Activated CD4-positive, alpha-beta T cell treated with anti-CD3 and anti-CD28 coated beads, Interleukin-2, amount 10 ng/mL, durations not matched to agents 24 days and 14 days (primary cell): ENCODE measurements at places on chromosomes 2 and 18.

- no peak for DNase-seq
Observed at GRCh38 chr2:4219571-4219970, 516.2 kb downstream of the DCDC2C start.

GRCh38 chr2:30252723-30253701, 21.7 kb downstream of the LBH start:
- peak; percentile 83 for DNase-seq

GRCh38 chr18:45653090-45653489, 37.8 kb downstream of the SLC14A2 start:
- DNase-seq = no peak

- DNase-seq = no peak
Observed at GRCh38 chr2:46490521-46491141, 11.3 kb downstream of the TMEM247 start.

DNA sequence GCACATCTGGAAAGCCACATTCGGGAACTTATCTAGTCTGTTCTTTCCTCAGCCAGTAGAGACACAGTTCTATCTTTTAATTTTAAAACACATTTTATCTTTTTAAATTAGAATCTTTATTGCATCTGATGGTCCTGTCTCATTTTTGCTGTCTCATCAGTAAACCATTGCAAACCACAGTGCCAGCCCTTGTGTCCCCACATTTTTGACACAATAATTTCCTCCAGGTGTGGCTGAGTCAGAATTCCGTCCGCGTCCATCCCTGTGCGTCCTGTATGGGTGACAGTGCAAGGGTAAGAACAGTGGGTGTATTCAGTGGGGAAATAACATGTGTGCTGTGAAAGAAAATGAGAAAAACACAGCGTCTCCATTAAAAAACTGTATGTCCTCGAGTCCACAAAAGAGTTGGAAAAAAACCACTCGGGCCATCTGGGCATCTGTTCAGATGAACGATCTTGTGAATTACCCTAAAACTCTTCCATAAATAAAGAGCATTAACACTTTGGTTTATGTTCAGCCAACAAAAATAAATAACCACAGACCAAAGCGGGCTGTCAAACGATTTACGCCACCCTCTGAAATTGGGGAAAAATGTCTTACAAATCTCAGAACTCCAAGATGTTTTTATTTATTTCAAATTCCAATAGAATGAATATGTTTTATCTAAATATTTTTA, 137.3 kb downstream of the ZNF516 start:
- no peak for DNase-seq

GRCh38 chr2:23900541-23901322, 26.2 kb downstream of the ATAD2B start:
- DNase-seq = no peak

- DNase-seq = no peak
Observed at GRCh38 chr2:236899950-236900640, 185.6 kb upstream of the COPS8 start.

- no peak for DNase-seq
Observed at GRCh38 chr2:41394541-41394940, 653.3 kb upstream of the PKDCC start.

DNA sequence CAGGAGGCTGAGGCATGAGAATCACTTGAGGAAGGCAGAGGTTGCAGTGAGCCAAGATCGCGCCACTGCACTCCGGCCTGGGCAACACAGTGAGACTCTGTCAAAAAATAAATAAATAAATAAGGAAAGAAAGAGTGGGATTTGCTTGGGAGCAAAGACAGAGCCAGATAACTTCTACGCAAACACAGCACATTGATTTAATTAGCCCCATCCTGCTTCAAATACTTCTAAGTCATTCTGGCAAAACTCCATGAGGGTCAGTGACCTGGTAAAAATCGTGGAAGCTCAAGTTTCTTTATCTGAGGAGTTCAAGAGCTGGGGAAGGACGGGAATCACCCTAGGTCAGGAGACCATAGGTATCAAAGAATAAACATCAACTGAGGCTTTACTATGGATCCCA, 70.6 kb upstream of the TCF7L1 start:
- no peak for DNase-seq

GRCh38 chr2:120343100-120343432, 2.9 kb upstream of the INHBB start:
- DNase-seq = no peak

DNA sequence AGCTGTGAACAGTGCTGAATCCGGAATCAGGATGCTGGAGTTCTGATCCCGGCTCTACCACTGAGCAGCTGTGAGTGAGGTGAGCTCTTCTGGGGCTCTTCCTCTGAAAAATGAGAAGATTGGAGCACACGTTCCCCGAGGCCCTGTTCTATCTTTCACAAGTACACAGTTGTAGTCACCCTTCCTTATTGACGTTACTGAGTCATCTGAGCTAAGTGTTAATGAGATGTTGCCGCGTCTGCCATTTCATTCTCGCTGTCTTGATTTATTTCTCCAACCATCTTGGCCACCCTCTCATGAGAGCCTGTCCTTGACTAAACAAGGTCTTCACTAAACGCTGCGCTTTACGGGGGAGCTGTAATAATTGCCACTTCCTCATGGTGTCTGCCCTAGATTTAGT, 31.9 kb upstream of the EFR3B start:
- no peak for DNase-seq

- no peak for DNase-seq
Observed at GRCh38 chr18:34491719-34492118, 218.4 kb upstream of the DTNA start.

DNA sequence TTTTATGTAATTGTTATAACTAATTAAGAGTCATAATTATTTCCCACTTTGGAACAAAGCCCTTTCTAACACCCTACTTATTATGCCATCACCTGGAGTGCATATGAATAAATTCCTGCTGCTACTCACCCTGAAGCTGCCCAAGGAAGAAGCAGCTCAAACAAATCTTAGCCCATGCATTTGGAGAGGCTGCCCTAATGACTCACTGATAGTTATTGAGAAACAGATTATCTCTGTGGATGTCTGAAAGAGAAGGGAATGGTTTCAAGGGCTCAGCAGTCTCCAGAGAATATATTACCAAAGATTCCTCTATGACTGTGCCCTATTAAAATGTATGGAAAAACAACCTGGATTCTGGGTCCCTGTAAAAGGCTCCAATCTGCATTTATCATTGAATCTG, 81.0 kb downstream of the GPR39 start:
- no peak for DNase-seq
